ENCODE measurements at places on chromosomes 1 and 21.
A peak's percentile ranks its signal among the peaks of the same experiment; 100 is the strongest.

DNA sequence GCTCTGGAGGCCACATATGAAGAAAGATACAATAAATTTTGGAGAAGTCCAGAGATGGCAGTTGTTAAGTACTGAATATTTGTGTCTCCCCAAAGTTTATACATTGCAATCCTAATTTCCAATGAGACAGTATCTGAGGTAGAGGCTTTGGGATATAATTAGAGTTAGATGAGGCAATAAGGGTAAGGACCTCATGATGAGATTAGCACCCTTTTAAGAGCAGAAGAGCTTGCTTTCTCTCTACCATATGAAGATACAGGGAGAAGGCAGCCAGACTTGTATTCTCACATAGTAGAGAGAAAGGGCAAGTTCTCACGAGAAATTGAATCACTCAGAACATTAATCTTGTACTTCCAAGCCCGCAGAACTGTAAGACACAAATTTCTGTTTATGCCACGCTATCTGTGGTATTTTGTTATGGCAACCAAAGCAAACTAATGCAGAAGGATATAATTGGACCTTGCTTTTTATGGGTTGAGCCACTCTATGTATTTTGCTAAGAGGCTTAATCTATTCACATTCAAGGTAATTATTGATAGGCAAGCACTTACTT lies 430.1 kb downstream of the KCNT2 start:
- no peak for DNase-seq

- no peak for DNase-seq
Observed at GRCh38 chr1:227545361-227545760, 18.0 kb upstream of the ZNF678 start.

GRCh38 chr1:11301601-11302000 lies 28.6 kb downstream of the UBIAD1 start:
- DNase-seq: no peak

DNA sequence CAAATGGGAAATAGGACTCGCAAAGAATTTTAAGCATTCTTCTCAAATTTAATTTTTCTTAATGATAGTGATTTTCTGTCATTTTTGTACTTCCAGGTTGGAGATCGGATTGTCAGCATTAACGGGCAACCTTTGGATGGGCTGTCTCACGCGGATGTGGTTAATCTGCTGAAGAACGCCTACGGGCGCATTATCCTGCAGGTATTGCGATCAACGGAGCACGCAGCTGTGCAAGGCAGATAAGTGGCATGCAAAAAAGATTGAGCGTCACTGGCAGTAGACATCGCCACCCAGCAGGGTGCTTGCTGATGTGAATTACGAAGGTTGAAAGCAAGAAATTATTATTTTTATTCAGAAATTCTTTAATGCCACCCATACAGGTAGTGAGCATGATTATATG lies 65.9 kb upstream of the L1TD1 start:
- no peak for DNase-seq

DNA sequence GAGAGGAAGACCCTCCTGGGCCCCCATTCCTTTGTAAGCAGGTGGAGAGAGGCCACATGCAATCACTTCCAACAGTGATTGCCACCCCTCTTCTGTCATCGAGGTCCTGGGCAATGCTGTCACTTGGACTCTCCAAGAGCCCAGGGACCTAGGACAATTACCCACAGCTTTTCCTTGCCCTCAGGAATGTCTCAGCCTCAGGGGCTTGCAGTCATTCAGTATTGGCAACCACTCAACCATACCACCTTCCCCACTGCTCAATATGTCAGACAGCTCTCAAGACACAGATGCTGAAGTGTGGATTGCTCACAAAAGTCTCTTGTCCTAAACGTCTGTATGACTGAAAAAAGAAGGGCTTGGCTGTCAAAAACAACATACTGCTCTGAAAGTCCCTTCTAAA lies 87.8 kb downstream of the PTPN14 start:
- DNase-seq: no peak

- no peak for DNase-seq
Observed at GRCh38 chr1:40122855-40123254, 25.8 kb upstream of the PPT1 start.

- DNase-seq: no peak
Observed at GRCh38 chr1:4770713-4771112, 116.3 kb downstream of the AJAP1 start.

DNA sequence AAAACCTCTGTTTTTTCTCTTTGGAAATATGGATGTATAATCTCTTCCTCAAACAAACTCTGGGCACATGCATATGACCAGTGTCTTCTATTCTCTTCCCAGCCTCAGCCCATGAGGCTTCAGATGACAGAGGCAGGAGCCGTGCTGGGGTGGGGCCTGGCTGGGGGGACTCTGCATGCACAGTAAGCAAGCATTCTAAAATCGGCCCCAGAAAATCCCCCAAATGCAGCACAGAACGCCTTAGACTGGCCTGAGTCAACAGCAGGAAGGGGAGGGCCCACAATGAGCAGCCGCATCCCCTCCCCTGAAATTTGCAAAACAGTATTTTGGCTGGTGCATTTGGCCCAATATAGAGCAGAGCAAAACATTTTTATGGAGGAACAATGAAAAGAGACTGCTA lies 47.8 kb downstream of the ITPKB start:
- DNase-seq: no peak

GRCh38 chr1:163583661-163584181 lies 262.0 kb downstream of the NUF2 start:
- no peak for DNase-seq

- DNase-seq: no peak
Observed at GRCh38 chr1:203777596-203777995, 12.6 kb downstream of the LAX1 start.

DNA sequence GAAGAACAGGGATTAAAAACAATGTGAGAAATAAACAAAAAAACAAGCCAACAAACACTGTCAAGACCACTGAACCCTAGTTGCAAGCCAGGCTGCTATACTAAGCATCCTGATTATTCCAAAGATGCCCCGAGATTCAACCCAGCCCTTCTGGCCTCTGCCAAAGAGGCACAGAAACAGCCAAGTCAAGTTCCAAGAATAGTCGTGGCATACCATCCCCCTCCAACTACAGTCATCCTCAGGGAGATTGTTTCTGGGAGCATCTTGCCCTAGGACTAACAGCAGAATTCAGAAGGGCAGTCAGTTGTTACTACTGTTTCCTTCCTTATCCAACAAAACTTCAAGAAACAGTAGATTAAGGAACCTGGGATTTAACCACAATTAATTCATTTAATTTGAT lies 52.3 kb downstream of the ABL2 start:
- no peak for DNase-seq

DNA sequence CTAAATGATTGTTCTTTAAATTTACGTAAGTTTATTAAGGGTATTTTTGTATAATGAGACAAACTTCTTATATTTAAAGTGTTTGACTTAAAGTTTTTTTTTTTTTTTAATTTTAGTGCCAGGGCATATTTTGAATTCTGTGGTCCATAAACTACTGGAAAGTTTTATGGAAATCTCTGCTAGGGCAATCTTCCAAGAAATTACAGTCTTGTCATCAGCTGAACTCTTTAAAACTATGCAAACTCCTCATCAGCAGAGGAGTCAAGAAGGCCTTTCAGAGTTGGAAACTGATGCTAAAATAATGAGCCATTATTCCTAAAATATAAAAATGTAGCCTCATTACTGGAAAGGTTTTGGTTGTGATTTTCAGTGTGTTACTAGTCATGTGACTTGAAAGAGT lies 1201.9 kb downstream of the BRINP3 start:
- DNase-seq: no peak

DNA sequence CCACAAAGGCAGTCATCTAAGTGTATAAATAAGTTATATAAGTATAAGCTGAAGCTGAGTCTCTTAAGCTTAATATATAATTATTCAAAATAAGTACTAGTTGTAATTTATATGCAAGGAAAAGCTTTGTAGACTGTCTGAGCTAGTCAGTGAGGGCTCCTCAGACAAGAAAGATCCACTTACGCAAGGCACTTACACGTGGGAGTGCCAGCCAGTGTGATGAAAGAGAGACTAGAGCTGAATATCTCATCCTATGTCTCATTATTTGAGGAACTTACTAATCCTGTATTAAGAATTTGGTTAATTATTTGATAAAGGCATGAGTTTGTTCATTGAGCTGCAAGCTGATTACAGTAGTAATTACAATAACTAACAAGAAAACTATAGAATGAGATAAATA lies 146.9 kb downstream of the PDE4B start:
- DNase-seq: no peak

GRCh38 chr1:203702130-203702577 lies 62.8 kb upstream of the LAX1 start:
- DNase-seq: peak; percentile 27

GRCh38 chr1:49013079-49013478 lies 236.4 kb upstream of the BEND5 start:
- no peak for DNase-seq

- DNase-seq: peak; percentile 38
Observed at GRCh38 chr1:181141431-181141910, 53.0 kb downstream of the IER5 start.

GRCh38 chr1:30801771-30802198 lies 44.2 kb upstream of the LAPTM5 start:
- DNase-seq: peak; percentile 81

DNA sequence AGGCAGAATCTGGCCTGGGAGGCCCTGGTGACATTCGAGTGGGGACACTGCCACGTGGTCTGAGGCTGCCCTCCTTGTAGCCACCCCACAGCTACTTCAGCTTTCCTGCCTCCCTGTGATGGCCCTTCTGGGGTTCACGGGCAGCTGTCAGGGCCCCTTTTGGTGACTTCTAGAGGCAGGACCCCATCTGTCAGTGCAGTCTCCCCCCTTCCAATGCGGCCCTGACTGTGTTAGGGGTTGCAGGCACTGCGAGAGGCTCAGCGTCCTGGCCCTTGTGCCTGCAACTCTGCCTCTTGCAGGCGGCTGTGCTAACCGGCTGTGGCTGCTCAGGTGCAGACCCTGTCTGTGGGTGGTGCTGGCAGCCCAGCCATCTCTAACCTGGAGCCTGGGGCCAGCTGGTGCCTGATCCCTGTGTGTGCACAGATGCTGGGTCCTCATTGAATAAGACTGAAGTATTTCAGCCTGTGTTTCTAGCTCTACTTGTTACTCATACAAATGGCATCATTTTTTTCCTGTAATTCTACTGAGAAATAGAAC lies 62.2 kb downstream of the S100B start:
- DNase-seq: no peak

DNA sequence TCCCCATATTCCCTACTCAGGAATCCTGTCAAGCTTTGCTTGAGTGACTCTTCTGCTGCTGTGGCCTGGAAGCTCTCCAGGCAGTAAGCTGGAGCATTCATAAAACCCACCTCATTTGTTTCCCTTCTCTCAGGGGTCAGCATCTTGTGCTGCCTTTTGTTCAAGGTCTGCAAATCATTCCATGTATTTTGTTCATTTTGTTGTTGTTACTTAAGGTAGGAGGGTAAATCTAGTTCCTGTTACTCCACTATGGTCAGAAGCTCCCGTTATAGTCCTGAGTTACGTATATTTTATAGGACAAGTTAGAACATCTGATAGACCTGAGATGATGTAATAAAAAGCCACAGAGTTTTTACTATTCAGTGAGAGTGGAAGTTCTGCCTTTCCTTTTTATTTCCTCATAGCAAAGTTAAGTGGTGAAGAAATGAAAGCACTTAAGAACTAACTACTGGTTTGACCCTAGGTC lies 9.9 kb downstream of the SYNJ1 start:
- no peak for DNase-seq

GRCh38 chr1:20555025-20555757 lies 2.8 kb downstream of the FAM43B start:
- DNase-seq: no peak

DNA sequence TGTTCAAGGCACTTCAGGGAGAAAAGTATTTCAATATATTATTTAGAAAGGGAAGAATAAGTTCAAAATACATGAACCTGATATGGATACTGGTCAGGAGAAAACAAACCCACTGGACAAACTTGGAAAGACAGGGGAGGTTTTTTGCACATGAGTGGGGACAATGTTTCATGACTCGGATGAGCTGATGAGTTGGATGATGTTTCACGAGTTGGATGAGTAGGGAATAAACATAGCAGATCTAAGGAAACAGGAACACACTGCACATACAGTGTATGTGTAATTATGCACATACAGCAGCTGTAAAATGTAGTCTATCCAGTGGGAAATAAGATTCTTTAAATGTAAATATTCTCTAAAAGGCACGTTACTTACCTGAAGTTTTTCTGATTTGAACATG lies 682.9 kb upstream of the ADAMTS5 start:
- DNase-seq: no peak

GRCh38 chr1:50308878-50309277 lies 114.4 kb downstream of the DMRTA2 start:
- no peak for DNase-seq

DNA sequence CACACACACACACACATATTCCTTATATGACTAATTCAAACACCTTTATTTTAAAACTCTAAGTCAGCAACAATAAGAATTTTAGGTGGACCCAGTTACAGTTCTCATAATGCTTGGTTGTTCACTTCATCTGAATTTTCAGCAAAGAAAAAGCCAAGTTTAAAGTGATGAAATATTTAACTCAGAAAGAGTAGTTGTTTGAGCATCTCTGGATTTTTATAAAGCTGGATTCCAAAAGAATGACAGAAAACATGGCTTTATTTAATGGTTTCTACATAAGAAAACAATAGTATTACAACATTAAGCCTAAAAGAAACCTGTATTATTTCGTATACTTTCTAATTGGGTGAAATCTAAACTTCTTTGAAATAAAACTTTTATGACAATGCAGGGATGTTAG lies 54.2 kb upstream of the ADAMTS5 start:
- no peak for DNase-seq

- no peak for DNase-seq
Observed at GRCh38 chr1:87284456-87285240, 44.0 kb upstream of the LMO4 start.

DNA sequence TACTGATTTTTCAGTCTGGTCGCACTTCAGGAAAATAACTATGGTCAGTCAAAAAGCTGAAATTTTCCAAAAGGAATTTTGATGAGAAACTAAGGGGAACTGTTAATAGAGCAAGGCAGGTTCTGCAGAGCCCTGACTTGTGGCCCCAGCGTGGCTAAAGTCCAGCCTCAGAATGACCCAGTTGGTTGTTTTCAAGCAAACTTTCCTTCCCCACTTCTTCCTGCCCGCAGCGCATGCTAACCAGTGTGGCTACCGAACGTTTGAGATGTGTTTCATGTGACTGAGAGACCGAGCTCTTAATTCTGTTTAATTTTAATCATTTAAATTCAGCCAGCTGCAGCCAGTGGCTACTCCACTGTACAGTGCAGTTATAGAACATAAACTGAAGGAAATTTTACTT lies 6.2 kb upstream of the IL10RB start:
- DNase-seq: no peak

DNA sequence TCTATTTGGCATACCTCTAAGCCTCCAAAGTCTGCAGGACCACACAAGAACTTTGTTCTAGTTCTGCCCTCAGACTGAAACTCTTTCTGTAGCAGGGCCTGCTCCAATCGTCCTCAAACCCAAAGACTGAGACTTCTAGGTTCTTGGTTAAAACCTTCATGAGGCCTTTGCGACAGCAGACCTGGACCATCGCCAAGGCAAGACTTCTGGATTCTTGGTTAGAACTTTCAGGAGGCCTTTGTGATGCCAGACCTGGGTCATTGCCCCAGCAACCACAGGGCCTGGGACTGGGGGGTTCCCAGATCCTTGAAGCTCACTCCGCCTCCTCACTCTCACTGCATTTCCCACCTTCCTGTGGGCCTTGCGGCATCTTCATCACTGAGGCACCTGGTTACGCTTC lies at the start of gene ATP1A4:
Gene ATP1A4, plus strand, starts transcription at position 301 of the 400 bp plus-strand sequence. CDS start 438 bp downstream, outside the sequence.
- no peak for DNase-seq

GRCh38 chr1:195173753-195174152 lies 1434.5 kb downstream of the KCNT2 start:
- no peak for DNase-seq

GRCh38 chr1:9233942-9234222 lies 692 bp upstream of the H6PD start:
- no peak for DNase-seq

Measured in stimulated activated CD4-positive, alpha-beta T cell treated with anti-CD3 and anti-CD28 coated beads, Interleukin-1b, Interleukin-23, amount 100 ng/mL, for 1 hour (primary cell).